Effector memory CD4-positive, alpha-beta T cell (primary cell): ENCODE measurements at places on chromosomes 12 and 14.
A peak's percentile ranks its signal among the peaks of the same experiment; 100 is the strongest.

DNA sequence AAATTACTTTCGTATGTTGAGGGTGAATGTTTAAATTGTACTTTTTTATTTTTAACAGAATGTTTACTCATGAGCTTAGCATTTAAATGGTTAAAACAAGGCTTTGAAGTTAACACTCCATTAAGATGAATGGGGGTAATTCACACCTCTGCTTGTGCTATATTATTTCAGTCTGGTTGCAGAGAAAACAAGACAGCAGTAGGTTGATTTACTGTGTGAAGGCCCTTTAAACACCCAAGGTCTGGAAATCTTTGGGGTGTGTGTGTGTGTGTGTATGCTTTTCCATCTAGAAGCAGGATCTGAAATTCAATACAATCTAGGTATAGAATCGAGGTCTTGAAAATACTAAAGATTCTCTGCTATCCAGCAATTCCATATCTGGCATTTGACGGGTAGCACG lies 83.8 kb downstream of the SLC38A6 start:
- DNase-seq: no peak

- no peak for DNase-seq
Observed at GRCh38 chr14:92074555-92074954, 31.8 kb downstream of the ATXN3 start.

GRCh38 chr14:77023001-77023996 lies 5.2 kb downstream of the IRF2BPL start:
- no peak for DNase-seq

- DNase-seq: no peak
Observed at GRCh38 chr12:93290391-93290790, 87.3 kb upstream of the NUDT4 start.

DNA sequence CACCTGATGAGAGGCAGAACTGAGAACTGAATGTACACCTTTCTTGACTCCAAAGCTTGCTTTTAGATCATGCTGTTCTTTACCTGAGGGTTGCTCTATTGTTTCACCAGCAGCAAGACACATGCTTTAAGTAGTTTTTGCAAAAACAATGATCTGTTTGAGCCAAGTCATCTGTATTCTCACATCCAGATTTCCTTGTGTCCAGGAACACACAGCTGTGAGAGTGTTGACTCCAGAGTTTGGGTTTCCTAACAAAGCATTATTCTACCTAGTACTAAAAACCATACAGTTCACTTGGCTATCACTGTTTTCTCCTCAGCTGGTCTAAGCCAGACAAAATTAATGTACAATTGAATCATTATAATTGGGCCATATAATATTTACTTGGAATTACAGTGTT lies 120.4 kb downstream of the STAB2 start:
- no peak for DNase-seq

GRCh38 chr12:79614730-79615129 lies 76.0 kb downstream of the PAWR start:
- DNase-seq: no peak

- DNase-seq: no peak
Observed at GRCh38 chr14:32006263-32007110, 70.6 kb upstream of the ARHGAP5 start.

DNA sequence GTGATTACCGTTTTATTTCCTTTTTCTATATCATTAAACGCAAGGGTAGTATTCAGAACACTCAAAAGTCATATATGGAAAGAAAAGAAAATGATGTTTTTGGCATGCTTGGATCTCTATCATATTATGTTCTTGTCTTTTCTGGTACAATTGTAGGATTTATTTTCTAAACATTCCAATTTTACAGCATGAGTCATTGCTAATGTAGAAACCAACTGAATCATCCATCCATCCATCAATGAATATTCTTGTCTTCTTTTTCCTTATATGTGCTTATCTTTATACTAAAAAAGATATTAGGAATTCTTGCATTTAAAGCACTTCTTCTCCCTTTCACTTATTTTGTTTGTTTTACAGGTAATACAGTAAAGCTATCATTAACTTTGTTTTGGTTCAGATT lies 20.4 kb upstream of the AMIGO2 start:
- DNase-seq: no peak

GRCh38 chr12:113055594-113056380 lies 743 bp upstream of the DTX1 start:
- DNase-seq: no peak

DNA sequence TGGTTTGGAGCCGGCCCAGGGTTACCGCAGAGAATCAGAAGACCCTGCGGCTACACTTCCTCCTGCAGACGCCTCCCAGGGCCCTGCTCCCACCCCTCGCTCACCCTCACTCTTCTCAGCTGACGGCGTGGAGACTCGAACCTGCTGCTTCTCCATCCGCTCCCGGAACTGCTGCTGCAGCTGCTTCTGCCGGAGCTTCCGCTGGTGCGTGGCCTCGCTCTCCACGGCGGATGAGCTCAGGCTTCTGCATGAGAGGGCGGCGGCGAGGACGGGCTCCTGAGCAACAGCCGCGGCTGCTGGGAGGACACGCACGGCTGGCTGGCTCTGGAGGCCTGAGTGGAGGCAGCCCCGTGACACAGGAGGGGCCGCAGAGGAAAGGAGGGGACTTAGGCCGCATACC lies 33.3 kb downstream of the RAD52 start:
- no peak for DNase-seq

DNA sequence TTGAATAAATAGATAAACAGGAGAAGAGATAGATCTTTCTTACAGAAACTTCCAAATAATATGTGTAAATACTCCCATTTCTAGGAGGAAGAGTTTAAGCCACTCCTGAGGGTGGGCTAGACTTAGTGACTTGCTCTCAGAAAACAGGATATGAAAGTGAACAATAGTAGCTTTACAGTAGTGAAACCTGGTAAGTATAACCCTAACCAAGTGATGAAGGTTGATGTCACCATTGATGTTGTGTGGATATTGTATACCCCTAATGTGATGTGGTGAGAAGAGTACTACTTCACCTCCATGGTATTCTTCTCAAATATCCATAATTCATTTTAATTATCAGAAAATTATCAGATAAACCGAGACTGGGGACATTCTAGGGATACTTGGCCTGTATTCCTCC lies 20.9 kb downstream of the AKAP6 start:
- DNase-seq: no peak

DNA sequence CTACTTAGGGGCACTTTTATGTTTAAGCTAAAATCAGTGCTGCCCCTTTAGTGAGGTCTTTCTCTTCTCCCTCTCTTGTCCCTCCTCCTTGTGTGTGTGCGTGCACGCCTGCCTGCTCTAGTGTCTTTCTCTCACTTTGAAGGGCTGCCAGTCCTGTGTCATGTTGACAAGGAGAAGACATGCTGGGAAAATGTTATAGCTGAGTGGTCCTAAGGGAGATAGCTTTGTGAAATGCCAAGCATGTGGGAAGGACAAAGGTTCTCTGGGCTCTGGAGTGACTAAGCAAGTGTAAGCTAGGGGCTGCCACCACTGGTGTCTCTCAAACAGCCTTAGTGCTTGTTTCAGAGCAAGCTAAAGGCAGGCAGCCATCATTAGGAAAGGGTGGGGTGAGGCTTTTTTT lies 108.4 kb downstream of the EMP1 start:
- no peak for DNase-seq

- no peak for DNase-seq
Observed at GRCh38 chr14:22824711-22825359, 4.9 kb upstream of the MRPL52 start.

- DNase-seq: no peak
Observed at GRCh38 chr12:14999695-15000365, 27.0 kb downstream of the PDE6H start.

DNA sequence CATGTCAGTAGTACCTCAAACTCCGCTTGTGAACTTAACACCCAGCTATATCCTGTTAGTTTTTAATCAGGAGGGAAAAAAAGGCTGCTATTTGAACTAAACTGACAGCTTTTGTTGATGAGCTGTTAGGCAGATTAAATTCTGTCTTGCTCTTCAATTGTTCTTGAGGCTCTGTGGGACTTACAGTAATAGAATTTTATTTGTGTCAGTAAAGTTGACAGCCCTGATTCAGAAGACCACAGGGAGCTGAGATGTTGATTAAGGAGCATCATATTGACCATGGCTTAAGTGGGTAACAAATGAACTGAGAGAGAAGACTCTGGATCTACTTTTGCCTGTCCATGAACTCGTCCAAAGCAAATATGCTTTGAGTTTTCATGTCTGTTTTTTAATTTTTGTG lies 622.9 kb downstream of the DIO2 start:
- DNase-seq: no peak

DNA sequence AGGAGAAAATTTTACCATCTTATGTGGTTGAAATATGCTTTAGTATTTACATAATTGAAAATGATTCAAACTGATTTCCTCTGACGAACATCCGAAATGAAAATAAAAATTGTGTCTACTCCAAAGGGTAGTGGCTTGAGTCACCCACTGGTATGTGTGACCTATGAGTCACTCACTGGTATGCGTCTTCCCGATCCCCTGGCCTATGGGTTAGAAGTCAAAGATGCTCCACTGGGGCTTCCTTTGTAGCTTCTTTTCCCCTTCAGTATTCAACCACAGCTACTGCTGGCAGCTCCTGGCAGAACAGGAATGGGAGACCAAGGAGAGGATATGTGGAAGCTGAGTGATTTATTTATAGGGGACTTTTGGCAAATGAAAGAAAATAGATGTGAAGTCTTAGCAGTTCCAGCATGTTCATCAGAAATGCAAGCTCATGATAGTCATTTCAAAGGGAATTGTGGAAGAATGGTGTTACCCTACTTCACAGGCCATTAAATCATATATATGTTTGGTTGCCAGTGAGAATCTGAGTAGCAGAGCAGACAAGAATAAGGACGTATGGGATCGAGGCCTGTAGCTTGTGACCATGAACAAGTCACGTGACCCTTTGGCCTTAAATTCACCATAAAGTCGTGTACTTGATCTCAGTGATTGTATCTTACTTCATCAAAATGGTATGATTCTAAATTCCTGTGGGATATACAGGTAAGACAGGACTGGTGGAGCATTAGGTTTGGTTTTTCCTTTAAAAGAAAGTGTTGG lies 108.3 kb downstream of the CRADD start:
- peak; percentile 15 for DNase-seq

DNA sequence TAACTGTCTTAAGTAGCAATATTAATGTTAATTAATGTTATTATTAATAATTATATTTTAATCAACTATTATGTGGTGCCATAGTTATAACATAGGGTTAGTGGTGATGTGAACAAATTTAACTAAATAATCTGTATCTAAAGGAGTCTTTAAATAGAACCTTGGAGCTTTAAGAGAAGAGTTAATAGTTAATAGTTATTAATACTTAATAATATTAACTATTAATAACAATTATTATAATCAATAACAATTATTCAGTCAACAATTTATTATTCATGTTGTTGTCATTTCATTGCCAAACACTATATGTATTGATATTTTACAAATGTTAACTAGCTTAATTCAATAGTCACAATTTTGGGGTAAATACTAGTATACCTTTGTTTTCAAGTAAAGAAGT lies 58.2 kb downstream of the SLC16A7 start:
- DNase-seq: no peak

GRCh38 chr12:79057540-79057939 lies 193.0 kb downstream of the SYT1 start:
- no peak for DNase-seq

DNA sequence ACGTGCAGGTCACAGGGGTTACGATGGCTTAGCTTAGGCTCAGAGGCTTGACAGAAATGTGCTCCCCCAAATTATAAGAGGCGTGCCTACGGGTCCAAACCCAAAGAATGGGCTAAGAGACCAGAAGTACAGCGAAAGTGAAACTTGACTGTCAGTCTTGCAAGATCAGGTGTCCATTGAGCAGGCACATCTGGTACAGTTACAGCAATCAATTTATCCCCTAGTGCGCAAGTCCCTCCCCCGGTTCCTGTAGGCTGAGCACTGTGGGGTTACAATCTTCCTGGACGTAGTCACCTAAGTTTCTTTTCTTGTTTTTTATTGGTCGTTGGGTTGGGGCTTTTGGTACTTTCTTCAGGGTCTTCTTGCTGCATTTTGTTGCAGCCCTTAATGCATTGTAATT lies 134.2 kb downstream of the UNC79 start:
- no peak for DNase-seq

DNA sequence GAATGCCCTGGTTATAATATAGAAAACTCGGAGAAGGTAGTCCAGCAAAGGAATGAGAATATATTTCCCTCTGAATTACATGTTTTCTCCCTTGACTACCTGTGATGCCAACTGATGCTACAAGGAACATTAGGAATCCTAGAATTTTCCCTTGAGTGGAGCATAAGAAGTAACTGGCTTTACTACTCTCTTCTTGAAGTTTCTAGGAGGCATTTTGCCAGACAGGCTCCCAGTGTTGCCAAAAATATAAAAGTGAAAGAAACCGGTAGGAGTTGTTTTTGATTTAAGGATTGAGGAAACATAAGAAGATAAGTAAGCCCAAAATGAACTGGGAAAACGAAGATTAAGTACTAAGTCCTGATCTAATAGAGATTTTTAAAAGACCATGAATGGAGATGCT lies 693.4 kb downstream of the NOVA1 start:
- DNase-seq: no peak

GRCh38 chr12:94704452-94705306 lies 54.3 kb upstream of the TMCC3 start:
- no peak for DNase-seq
